ENCODE measurements at places on chromosomes 12 and 14.

GRCh38 chr12:25020621-25021243 is 71.8 kb upstream of the BCAT1 start:
- no peak for DNase-seq

DNA sequence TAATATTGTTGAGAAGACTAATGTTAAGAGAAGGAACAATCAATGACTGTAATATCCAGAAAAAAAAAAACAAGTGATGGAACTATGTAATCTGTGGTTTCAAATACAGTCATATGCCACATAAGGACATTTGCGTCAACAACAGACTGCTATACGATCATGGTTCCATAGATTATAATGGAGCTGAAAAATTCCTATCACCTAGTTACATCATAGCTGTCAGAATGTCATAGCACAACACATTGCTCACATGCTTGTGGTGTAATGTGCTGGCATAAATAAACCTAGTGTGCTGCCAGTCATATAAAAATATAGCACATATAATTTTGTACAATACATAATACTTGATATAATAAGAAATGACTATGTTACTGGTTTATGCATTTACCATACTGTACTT is 653.5 kb downstream of the TRHDE start:
- no peak for DNase-seq

DNA sequence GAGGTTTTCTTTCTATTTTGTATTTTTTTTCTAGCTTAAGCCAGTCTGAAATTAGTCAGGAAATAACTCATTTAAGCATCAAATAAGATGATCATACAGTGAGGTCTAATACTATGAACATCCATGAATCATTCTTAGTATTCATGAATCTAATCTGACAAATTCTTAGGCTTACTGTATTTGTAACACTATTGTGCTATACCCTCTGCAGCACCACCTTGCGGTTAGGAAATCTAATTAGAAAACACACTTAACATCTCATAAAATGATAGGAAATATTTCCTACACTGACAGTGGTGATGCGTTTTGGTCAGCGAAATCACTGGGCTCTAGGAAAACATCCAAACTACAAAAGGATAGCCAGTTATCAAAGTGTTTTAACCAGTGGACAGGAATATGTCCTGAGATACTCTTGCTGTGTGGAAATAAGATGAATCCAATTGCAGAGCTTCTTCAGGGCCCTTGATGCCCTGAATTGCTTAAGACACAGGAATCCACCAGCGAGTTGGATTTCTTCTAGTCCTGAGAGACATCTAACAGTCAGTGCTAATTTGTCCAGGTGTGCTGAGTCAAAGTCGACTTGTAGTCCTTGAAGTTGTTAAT is 109.3 kb upstream of the MYF6 start:
- no peak for DNase-seq

DNA sequence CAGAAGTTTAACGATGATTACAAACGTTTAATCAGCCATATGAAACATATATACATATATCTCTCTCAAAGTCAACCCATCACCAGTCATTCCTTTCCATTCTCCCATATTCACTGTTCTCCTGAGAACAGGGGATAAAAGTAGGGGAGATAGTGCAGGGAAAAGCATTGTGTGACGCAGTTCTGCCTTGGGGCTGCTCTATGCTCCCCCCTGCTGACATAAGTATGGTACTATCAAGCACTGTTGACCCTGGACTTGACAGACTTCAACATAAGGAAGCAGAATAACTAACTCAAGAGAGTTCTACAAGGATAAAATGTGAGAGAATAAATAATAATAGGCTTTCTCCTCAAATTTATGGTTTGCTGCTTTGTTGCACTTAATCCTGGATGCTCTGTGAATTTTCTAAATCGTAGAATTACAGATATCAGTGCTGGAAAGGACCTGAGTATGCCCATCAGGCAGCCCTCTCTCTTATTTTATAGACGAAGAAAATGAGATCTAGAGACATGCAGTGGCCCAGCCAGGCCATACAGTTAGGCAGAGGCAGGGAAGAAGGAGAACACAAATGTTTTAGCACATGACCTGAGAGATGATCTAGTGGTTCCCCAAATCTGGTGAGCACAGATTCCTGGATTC is 87.2 kb downstream of the SCN8A start:
- no peak for DNase-seq

DNA sequence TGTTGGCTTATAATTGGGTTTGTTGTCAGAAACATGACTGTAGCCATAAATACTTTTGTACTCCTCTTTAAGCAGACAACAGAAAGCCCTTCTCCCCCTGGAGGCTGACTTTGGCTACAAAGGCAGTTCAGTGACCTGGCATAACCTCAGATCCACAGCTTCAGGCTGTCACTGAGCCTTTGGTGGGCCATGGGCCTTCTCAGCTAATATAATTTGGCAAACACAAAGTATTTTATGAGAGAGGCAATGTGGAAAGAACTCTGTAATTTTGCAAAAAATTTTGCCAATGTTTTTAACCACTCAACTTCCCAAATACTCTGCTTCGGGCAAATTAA is 15.5 kb upstream of the MGP start:
- DNase-seq, result peak; percentile 83

GRCh38 chr14:76778546-76779215 is 17.4 kb downstream of the VASH1 start:
- peak; percentile 85 for DNase-seq

- no peak for DNase-seq
These were observed 166.8 kb upstream of the TBX3 start for GRCh38 chr12:114850661-114851275.

DNA sequence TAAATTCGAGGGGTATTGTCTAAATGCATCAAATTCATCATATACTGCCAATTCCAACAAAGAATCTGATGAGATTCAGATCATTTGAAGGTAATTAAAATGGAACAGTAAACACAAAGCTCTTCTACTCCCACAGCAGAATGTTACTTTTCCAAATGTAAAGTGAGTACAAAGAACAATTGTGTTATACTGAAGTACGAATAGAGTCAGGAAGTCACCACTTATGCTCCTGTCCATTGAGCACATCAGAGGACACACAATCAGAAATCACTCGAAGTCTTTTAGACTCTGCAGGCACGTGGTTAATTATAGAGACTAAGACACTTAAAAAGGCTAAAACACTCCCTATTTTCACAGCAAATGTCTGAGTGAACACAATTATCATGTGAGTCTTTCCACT is 388.5 kb upstream of the MIS18BP1 start:
- no peak for DNase-seq

GRCh38 chr12:108595711-108596647 is 1.9 kb downstream of the TMEM119 start:
- DNase-seq, result no peak

DNA sequence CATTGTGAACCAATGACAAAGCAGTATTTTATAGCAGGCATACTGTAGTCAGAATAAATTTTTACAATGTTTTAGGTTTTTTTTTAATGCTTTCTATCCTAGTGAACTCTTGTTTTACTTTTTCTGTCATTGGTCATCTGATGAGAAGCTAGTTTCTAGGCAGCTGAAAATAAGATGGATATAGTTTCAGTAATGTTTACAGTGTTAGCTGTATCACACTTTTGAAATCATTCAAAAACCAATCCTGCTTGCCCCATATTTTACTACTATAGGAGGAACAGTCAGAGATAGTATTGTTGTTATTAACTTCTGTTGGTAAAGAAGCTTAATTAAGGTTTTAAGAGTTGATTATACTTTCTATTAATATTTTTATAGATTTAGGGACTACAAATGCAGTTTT is 24.5 kb downstream of the USP15 start:
- DNase-seq, result no peak

GRCh38 chr12:51694146-51694545 is 103.1 kb downstream of the SCN8A start:
- no peak for DNase-seq

DNA sequence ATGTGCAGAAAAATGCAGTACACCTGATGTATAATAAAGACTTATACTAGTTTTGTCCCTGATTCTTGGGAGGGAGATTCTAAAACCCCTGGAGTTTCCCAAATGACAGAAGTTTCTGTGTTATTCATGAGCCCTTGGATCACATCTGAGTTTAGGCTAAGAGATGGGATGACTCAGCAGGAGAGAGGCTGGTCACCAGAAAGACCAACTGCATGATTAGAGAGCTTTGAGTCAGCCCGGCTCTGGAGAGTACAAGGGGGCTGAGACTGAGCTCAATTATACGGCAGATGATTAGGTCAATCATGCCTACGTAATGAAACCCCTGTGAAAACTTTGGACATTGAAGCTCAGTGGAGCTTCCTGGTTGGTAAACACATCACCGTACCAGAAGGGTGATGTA is 174.2 kb downstream of the SSPN start:
- DNase-seq, result no peak

GRCh38 chr12:98360401-98360800 is 155.0 kb upstream of the TMPO start:
- DNase-seq, result no peak

DNA sequence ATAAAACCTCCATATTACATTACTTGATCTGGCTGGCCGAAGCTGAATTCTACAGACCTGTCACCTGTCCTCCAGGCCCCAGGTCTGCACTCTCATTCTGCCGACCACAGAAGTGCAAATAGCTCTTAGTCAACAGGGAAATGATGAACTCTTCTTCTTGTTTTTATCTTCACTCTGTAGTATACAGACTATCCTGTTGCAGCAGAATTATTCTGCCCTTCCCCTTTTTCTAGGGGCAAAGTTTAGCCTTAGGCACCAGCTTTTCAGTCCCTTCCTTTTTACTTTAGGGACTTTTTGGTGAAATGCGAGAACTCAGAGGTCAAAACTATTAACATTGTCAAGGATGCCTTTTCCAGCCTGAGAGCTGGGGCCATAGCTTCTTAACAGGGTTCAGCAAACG is 229.6 kb upstream of the EGLN3 start:
- no peak for DNase-seq

DNA sequence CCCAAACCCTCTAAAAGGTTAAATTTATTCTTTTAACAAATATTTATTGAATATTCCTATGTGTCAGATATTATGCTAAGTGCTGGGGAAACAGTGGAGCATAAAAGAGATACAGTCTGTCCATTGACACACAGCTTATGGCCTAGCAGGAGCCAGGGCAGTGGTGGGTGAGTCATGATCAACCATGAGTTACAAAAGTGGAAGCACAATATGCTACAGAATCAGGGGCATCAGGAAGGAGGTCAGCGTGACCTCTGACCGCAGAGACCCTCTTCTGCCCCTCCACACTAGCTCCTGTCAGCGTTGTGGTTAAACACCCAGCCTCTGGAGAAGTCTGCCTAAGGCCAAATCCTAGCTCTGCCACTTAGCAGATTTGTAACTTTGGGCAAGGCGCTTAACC is 4.7 kb upstream of the PPP1R1A start:
- no peak for DNase-seq

DNA sequence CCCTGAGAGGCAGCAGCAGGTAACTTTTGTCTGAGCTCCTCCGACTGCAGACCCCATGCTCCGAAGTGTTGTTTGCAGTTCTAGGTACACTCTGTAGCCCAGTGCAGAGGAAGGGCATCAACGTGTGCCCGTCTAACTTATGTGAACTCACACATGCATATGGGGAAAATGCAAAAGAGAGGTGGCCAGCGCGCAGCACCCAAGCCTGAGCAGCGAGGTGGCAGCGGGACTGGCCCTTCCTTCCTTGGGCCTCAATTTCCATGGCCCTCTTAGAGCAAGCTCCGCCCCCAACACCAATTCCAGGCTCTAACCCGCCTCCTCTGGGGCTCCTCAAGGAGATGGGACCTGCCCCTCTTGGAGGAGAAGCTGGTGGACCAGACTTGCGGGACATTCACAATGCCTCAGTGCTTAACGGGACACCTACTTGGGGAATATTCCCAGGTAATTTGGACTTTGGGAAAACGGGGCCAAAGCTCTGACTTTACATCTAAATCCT is 27.7 kb downstream of the GPR68 start:
- DNase-seq, result no peak
